ENCODE measurements at places on chromosomes 12 and 14. TPM values are rescaled to one million over a fixed set of nuclear protein-coding genes. Genes with fewer than 3 reads are reported as not detected.

GRCh38 chr12:100207311-100207710 lies 6.7 kb downstream of the ACTR6 start:
- no peak overlapping the region for H3K27ac ChIP-seq
- no peak for DNase-seq
- H3K36me3 ChIP-seq = peaks cover 74% of the 10 kb centered on the region
- H3K27me3 ChIP-seq = no peaks in the 10 kb centered on the region

The SLC17A8 gene
- total RNA-seq = not detected

The RTL1 gene
- total RNA-seq = not detected

DNA sequence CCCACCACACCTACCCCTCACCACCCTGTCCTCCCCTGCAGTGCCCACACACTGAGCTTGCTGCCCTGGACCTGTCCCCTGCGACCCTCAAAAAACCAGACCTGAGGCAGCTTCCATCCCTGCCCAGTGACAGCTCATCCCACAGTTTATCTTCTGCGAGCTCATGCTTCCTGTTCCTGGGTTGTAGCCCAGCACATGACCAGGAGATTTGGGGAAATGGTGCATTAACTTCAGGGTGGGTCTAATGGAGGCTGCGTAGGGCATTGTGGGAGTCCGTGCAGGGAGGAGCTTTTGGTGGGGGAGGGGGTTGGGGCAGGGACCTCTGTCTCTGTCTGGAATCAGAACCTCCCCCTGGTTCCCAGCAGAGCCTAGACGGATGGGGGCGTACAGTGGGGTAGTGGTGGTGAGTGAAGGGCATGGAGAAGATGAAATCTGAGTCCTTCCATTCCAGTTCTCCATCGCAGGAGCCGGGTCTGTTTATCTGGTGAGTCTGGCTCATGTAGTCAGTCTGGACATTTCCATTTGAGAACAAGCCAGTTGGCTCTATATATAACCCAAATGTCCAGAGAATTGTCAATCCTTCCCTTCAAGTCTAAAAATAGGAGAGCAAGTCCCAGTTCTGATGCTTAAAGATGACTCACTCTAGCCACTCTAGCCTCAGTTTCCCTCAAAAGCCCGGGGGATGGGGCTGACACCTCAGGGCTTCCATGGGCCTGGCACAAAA lies 270.9 kb downstream of the CACNA1C start:
- DNase-seq = no peak
- peak overlapping the region; percentile 67 for H3K27ac ChIP-seq
- no peaks in the 10 kb centered on the region for H3K4me1 ChIP-seq
- H3K27me3 ChIP-seq = no peaks in the 10 kb centered on the region
- H3K4me3 ChIP-seq = no peak overlapping the region

DNA sequence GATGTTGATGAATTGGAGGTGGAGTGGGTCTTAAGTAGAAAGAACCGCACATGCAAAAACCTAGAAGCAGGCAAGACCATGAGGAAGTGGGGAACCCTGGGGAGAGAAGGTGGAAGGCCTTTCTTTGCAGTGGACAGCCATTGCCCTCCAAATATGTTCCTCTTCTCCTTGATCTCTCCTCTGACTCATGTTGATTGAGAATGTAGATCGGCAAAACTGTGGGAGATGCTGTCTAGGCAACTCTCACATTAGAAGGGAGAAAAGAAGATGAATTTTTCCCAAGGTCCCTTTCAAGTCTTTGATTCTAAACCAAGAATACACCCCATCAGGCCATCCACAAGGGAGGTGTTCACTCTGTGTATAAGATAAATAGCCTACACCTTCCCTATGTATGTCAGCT lies 257.5 kb downstream of the MSRB3 start:
- DNase-seq = no peak
- no peaks in the 10 kb centered on the region for H3K27me3 ChIP-seq
- no peaks in the 10 kb centered on the region for H3K36me3 ChIP-seq
- no peak overlapping the region for H3K4me3 ChIP-seq
- no peak overlapping the region for H3K27ac ChIP-seq
- H3K4me1 ChIP-seq = peaks cover 11% of the 10 kb centered on the region
